Right kidney (tissue), 9 donors: ENCODE measurements at places on chromosomes 4 and X.

DNA sequence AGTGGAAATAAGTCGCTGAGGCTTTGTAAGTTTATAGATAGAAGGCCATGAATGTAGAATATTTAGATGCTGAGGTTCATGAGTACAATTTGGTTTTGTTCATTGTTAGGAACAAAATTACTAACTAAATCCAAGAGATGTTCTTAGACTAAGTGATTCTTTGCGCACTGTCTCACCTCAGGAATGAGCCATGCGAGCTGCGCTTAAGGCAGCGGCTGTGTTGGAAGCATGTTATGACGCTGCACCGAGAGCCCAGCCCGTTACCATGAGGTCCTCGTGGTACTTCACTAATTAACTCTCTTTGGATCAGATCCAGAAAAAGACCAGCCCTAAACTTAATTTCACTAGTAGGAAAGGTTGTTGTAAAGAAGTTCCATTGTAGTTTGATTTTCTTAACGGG, 166.2 kb downstream of the RAPGEF2 start:
- DNase-seq = no peak

DNA sequence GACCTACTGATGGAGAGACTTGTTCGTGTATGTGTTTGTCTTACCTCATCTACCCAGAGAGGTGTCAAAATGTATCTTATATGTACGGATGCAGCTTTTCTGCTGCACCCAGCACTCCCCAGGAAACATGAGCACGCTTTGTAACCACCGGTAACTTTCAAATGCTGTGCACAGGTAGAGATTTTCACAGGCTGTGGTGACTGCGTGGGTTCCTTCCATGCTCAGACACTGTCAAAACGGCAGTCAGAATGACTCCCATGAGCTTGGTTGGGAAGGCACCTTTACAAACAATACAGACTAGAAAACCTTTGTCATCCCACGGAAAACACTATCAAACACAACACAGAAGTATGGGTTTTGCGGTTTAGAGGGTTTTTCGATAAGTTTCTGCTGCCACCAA, 28.2 kb downstream of the F11 start:
- DNase-seq = no peak

DNA sequence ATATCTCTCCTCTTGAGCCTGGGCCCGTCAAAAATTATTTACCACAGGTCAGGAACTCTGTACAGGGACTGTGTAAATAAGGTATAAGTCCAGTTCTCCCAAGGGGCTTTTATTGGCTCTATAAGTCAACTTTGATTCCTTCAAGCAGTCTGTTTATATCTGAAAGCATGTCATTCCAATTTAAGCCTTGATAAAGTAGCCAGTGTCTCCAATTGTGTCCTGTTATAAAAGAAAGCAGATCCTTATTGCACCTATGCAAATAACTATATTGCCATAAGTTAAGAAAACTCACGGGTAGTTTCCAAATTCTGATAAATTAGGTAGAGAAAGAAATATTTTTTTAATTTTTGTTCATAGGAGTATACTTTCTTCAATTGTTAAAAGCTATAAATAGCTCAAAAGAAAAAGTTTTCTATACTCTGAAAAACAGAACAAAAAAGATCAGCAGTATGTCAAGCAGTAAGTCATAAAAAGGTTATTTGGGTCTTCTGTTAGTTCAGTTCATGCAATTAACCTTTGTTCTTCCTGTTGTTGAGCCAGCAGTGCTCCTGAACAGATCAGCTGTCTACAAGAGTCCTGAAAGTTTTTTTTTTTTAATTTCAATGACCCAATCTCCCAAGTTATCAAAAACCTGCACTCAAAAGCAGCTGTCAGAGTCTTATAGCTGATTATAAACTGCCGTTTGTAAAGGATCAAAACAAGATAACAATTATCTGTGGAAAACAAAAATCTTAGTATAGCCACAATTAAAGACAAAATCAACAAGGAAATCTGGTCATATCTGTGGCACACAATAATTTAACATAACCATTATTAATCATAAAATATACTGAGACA, 178.4 kb upstream of the GALNT7 start:
- no peak for DNase-seq

GRCh38 chr4:92447255-92447905, 143.6 kb downstream of the GRID2 start:
- no peak for DNase-seq

DNA sequence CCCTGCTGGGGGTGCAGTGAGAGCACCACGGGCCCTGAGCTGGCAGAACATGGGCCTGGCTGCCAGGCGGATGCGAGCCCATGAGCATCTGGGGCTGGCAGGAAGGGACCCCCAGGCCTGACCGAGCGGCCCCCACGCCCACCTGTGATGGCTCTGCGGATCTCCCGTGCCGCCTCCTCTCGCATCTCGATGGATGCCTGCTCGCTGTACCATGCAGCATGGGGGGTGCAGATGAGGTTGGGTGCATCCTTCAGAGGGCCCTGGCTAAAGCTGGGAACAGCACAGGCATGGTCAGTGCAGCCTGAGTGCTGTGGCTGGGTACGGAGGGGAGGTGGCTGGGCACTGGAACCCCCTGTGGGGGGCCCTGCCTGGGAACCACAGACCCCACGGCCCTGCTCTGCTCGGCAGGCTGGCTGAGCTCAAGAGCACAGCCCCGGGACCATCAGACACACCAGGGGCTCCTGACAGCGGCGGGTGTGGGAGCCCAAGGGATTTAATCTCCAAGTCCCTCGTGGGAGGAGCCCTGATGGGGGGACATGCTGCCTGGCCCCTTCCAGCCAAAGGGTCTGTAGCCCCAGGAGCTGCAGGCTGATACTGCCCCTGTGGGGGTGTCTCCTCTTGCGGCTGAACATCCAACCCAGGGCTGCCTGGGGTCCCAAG, 35.5 kb downstream of the CTBP1 start:
- no peak for DNase-seq

DNA sequence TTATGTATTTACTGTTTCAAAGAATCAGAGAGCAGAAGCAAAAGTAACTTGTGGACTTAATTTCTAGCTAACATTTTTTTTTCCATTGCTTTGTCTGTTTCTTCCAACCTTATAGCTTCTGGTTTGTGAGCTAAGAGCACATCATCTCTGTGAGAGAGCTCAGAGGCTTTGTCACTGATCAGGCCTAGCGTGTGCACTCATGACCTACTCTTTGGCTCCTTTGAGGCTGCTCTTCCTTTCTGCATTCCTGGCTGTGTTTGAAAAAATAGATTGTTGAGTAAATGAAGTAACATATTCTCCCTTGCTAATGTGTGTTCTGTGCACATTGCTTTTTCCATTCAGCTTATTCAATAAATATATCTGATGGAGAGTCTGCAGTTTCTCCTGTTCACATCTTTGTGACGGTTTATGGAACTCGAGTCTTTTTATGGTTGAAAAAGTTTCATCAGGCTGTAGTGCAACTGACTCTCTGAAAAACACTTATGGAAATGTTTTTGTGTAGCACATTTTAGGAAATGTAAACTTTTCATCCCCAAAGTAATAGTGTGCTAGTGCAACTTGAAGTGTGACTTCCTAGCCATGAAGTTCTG, 133.0 kb downstream of the RAPGEF2 start:
- no peak for DNase-seq

DNA sequence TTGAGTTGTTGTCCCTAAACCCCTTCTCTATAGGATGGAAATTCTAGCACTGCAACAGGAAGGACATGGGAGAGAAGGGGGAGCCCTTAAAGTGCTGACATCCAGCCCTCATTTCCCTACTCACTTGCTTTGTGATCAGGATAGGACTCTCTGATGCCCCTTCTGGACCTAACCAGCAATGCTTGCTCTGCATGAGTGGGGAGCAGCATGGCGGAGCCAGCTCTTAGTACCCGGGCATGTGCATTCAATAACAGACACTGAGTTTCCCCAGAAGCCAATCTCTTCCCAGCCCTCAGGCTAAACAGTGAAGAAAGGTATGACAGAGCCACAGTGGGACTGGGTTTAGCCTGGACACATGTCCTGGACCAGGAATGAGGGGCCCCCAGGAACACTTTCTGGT, 14.0 kb downstream of the SOD3 start:
- DNase-seq = no peak

GRCh38 chrX:112664924-112665323, 14.8 kb downstream of the LHFPL1 start:
- no peak for DNase-seq

GRCh38 chr4:168886351-168886750, 123.7 kb downstream of the CBR4 start:
- no peak for DNase-seq

DNA sequence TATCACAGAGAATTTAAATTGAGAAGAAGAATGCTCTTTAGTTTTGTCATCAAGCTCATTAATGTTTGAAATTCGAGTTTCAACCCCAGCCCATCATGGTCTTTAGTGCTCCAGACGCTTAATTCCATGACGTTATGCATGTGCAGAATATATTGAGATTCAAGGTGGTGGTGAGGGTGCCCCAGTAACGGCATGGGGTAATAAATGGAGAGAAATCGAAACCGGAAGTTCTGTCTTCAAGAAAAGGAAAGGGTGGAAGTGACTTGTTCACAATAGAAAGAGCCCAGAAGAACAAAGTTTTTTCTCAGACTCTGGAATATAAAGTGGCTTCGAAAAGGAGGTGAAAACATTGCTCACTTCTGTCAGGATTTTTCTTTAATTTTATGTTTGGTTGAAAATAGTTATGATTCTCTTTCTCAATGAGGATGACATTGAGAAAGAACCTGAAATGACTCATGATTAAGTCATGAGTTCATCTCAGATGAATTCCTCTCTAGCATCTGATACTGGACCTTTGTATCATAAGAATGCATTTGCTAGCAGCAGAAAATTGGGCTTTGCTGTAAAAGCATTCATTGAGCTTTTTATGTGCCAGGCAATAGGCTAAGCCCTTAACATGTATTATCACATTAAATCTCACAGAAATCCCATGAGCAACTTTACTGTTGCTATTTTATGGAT, 779 bp upstream of the DDX60L start:
- no peak for DNase-seq

- no peak for DNase-seq
Measured at GRCh38 chr4:114103908-114104307, 124.5 kb upstream of the ARSJ start.

DNA sequence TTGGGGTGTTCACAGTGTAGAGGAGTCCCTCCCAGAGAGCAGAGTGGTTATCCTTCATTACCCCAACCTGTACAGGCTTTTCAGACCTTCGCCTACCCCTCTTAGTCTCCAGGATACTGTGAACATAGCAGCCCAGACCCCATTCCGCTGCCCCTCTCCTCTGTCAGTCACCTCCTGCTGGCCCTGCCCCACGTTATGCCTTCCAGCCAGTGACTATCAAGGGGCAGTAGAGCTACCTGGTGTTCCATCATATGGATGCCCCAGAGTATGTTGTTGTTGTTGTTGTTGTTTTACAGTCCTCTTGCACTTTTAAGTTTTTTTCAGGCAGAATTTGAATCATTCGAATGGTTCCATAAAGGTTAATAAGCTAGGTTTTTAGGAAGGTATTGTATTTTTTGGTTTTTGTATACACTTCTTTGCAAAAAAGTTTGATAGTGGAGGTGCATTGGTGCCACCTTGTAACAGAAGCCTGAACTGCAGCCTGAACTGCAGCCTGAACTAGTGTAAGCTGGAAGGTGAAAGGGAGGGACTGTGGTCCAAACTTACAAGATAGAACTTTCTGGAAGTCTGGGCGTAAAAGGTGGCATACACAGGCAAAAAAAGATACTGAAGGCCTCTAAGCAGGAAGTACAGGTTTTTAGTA, 101.4 kb upstream of the RAB40AL start:
- no peak for DNase-seq

GRCh38 chrX:101258259-101258581, 32.9 kb downstream of the TAF7L start:
- no peak for DNase-seq

DNA sequence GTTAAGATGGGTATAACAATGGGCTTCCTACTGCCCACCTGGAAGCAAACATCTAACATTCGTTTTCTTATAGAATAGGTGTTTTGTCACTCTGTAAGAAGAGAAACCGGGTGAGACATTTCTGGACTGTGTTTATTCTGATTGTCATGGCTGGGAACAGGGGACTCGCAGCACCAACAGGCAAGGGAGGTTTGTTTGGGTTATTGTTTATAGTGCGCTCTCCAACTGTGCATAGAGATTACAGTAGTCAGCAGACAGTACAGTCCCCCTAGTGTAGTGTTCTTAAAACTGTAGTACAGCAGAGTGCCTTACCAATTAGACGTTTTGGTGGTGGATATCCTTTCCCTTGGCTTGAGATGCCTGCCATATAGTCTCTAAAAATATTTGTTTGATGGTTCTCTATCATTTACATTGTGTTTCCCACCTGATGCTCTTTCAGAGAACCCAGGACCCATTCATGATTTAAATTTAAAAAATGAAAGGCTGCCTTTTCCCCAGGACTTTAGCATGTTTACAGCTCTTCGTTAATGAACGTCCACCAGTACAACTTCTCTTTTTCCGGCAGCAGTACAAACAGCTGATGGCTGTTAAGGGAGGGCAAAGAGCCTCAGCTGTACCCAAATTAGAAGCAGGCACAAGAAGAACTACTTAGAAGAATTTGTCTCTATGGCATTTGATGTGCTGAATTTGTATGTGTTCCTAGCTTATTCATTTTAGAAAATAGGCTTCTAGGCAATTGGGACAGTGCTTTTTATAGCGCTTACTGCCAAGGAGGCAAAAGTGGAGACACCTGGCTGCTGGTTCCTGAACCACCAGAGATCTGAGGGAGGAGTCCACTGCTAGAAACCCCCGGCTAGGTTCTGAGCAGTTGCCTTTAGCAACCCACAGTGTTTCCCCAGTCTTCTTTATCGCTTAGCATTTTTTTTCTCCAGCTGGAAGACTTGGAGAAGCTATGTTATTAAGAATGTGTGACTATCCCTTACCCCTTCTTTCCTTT, 1.0 kb upstream of the RNF150 start:
- DNase-seq = no peak

GRCh38 chrX:68834371-68835103, 5.7 kb downstream of the EFNB1 start:
- no peak for DNase-seq

GRCh38 chr4:174575436-174575835, 53.1 kb upstream of the HPGD start:
- DNase-seq = no peak

GRCh38 chr4:147362938-147363337, 118.0 kb upstream of the EDNRA start:
- DNase-seq = no peak

- DNase-seq = no peak
Measured at GRCh38 chr4:162347842-162348213, 184.0 kb upstream of the FSTL5 start.

GRCh38 chrX:17214962-17215361, 160.0 kb upstream of the NHS start:
- DNase-seq = no peak

DNA sequence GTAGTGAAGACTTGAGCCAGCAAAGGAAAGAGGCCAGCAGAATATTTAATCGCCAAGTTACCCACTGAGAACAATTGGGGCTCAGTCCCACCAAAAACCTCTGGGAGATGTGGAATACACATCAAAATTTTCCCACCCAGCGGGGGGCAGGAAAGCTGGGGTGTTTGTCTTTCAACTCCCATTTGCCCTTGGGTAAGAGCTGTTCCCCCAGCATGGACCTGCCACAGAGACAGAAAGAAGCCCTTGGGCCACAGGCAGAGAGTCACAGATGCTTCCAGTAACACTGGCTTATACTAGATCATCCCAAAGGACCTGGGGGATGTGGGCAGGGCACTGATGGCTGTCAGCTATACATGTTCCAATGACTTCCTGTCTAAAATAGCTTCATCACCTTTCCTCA, 18.9 kb upstream of the FBXW7 start:
- DNase-seq = no peak
